ENCODE measurements at places on chromosomes 4 and X.

DNA sequence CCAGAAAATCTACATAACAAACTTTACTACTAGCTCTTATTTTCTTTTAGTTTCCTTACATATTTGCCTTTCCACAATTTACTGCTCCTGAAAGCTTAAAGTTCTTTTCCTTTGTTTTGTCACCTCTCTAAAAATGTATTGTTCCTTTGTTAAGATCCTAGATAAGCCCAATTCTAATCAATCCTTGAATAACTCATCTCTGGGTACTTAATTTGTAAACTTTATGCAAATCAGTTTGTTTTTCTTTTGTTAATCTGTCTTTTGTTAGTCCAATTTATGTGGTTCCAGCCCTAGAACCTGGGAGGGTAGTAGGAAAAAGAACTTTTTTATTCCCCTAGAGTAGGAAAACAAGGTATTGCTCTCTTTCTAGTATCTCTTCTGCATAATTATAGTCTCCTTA is 444.7 kb downstream of the PCDH10 start:
- DNase-seq: no peak

DNA sequence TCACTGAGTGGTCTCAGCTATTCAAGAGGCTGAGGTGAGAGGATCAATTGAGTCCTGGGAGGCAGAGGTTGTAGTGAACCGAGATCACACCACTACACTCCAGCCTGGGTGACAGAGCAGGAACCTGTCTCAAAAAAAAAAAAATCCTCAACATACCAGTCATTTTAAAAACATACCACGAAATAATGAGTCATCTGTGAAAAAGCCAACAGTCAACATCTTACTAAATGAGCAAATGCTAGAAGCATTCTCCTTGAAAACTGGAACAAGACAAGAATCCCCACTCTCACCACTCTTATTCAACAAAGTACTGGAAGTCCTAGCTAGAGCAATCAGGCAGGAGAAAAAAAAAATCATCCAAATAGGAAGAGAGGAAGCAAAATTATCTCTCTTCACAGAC is 104.0 kb upstream of the ARHGEF9 start:
- DNase-seq: no peak

GRCh38 chr4:159206427-159206871 is 103.6 kb downstream of the RAPGEF2 start:
- DNase-seq: no peak

- no peak for DNase-seq
Observed at GRCh38 chr4:83125738-83126141, 11.2 kb upstream of the PLAC8 start.

DNA sequence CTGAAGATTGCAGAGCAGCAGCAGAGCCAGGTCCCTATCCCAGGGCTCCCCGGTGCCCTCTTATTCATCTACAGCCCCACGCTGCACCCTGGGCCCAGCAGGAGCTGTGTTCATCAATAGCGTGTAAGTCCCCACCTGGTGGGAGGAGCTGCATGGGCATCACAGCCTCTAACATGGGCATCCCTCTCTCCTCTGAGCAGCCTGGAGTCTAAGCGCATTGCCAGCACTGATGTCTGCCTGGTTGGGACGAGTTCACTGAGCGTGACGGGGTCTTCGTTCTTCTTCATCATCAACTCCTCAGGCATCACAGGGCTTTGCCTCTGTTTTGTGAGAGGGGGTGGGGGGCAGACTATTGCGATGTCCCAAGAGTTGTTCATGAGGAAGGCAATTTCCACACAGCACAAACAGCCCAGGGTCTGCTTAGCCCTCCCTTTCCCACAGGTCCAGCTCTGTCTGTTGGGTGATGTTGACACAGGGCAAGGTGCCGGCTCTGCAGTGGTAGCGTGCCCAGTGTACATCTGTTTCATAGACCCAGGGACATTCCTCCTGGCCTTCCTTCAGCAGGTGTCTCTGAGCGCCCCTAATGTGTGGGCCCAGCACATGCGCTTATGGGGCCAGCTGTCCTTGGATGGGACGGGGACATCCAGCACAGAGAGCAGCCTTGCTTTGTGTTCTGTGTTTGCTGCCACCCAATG is 85.9 kb downstream of the SORCS2 start:
- no peak for DNase-seq

DNA sequence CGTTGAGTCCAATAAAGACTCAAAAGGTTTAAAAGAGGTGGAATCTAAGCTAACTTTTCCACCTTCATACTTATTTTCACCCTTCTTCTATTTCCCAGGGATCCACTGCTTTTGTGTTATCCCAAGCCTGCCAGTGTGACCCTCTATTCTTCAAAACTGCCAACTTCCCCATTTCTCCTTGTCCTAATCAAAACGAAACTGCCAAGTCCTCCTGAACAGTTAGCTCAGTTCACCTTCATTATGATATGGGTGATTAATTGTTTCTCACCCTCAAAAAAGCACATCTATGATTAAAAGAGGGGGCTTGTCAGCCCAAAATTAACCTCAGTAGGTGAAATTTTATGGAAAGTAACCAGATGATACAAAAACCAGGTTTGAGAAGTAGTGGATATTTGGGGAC is 108.4 kb downstream of the GUCY2F start:
- DNase-seq: no peak

DNA sequence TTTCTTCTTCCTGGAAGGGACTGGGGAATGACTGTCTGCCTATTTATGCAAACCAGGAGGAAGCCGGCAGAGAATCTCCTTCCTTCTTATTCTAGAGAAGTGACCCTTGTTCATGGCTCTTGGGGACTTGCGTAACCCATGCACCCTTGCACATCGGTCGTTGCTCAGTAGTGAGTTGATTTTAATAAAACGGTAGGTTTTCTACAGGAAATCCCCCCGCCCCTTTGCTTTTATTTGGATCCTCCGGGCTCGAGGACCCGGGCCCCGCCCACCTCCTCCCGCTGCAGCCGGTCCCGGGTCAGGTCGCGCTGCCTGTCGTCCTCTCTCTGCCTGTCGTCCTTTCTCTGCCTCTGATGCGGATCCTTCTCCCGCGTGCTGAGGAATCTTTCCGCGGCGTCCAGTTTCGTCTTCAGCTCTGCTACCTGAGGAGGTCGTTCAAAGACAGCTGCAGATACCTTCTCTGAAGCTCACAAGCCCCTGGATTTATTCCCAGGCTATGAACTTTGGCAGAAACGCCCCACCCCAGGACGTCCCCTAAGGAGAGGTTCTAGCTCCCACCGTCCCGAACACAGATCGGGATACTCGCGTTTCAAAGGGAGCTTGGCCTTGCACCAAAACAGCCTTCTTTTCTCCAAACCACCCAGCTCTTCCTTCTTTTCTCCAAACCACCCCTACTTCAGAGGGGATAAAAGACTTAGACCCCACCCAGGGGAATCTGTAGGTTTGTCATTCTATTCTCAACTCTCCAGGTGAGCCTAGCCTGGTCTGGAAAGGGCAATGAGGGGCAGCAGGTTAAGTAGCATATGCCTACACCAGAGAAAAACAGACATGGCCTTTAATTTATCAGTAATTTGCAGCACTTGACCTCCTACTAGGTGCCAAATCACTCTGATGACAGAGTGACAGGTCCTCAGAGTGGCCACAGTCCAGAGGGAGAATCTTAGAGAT is 7.0 kb downstream of the TNIP3 start:
- no peak for DNase-seq

DNA sequence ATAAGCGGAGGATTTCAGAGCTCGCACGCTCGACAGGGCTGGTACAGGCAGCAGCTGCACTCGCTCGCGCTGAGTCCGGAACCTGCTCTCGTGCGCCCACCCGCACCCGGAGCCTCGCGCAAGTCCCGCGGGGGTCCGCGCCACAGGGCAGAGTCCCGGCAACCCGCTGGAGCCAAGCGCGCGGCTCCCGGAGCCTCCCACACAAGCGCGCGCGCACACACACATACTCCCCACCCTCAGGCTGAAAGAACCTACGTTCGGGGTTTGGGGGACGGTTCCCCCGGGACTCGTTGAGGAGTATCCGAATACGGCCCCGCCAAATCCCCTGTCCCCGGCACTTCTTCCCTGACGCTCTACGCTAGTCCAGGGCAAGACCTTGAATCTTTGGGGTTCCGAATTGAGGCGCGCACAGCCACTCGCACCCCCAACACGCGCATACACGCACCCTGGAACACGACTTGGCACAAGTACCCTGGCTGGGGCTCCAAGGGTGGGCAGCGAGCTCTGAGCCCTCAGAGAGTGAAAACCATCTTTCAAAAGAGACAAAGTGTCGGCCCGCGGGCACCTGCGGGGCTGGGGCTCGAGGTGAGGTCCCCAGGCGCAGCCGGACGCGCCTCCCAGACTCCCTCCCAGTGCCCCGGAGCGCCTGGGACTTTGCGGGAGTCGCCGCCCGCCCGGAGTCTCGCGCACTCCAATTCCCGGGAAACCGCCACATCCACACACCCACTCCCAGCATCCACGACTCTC is 952 bp downstream of the ANOS1 start:
- DNase-seq: no peak

DNA sequence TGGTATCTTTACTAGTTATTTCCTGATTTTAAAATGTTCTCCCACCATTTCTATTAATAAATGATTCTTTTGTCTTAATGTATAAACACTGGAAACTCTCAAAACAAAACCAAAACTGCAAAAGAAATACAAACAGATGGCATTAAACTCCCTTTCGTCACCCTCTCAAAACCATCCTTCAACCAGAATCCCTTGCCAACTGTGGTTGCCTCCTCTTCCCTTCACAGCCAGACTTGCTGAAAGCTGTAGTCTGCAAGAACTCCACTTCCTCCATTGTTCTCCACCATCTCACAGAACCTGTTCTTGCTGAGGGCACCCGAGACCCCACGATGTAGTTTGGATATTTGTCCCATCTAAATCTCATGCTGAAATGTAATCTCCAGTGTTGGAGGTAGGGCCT is 96.5 kb downstream of the WWC2 start:
- no peak for DNase-seq

DNA sequence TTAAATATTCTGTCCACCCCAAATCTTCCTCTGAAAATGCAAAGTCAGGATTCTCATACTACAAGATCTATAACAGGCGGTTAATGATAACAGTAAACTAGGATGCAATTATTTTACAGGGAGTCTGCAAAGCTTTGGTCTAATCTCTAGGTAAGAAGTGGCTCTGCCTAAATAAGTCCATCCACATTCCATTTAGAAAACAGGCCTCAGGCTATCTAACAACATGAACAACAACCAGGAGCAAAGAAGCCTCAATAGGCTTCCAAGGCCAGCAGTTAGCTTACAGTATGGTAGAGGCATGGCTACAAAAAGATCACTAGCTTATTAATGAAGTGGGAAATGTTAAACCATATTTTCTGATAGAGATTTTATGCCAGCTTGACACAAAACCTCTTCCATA is 6.4 kb downstream of the MAB21L2 start:
- no peak for DNase-seq

DNA sequence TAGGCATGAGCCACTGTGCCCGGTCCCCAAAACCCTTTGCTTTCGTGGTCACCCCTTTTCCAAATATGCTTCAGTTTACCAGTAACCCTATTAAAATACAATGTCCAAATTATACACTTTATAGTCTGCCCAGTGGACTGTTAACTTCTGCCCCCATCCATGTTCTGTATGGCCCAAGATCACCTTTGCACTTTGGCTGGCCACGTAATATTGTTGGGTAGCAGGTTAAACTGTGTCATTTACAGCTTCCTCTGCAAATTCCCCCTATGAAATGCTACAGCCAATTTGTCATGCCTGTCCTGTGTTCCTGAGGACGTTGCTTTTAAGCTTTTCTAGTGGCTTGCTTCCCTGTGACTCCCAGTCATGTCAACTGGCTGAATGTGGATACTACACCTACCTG is 101.1 kb upstream of the IL13RA1 start:
- no peak for DNase-seq

- DNase-seq: no peak
Observed at GRCh38 chr4:40058121-40058520, 1.5 kb downstream of the N4BP2 start.

- DNase-seq: no peak
Observed at GRCh38 chrX:83416273-83416672, 91.8 kb upstream of the POU3F4 start.

- no peak for DNase-seq
Observed at GRCh38 chr4:65665771-65666523, 4.3 kb downstream of the EPHA5 start.

- DNase-seq: no peak
Observed at GRCh38 chr4:6217716-6218381, 17.5 kb upstream of the JAKMIP1 start.

DNA sequence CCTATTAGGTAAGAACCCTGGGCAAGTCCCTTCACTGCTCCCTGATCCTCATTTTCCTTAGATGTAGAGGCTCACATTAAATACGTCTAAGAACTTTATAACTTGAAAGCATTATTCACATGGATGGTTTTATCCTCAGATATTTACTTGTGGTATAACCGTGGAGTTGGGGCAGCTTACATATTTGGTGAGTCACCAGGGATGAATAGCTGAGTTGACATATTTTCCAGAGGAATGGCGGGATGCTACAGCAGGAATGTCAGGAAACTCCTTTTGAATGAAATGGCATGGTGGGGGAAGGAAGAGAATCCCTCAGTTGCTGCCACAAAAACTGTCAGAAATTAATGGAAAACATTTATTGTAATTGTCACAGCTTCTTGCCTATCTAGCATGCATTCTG is 165.3 kb upstream of the RPS6KA3 start:
- no peak for DNase-seq

DNA sequence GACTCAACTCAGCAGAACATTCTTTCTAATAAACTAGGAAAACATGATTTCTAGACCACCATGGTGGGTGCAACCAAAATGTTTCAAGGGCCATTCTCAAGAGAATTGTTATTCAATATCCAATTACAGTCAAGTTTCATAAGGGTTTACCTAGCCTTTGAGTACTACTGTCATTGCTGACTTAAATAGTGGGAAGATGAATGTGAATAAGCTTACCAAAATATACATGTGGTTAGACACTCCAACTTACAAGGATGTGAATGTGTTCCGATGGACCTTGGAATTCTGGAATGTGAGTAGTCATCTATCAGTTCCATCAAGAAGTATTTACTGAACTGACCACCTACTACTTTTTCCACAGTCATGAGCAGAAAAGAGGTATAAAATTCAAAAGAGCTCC is 16.9 kb downstream of the SH3RF1 start:
- DNase-seq: no peak

- no peak for DNase-seq
Observed at GRCh38 chr4:78774417-78774816, 1.7 kb upstream of the BMP2K start.

DNA sequence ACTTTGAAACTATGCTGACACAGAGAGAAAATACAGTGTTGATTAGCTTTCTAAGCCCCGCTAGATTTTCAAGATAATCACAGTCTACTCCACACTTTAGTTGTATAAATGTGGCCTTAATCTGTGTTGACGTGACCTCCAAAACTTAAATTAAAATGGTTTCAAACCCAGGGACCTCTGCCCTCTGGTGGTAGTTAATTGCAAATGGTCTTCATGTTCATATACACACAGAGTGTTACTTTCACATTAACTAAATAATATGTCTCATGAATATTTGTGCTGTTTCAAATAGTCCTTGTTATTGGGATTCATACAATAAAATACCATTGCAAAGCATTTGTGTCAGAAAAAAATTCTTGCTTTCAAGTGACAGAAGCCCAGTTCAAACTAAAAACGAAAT is 64.3 kb downstream of the TASL start:
- no peak for DNase-seq

DNA sequence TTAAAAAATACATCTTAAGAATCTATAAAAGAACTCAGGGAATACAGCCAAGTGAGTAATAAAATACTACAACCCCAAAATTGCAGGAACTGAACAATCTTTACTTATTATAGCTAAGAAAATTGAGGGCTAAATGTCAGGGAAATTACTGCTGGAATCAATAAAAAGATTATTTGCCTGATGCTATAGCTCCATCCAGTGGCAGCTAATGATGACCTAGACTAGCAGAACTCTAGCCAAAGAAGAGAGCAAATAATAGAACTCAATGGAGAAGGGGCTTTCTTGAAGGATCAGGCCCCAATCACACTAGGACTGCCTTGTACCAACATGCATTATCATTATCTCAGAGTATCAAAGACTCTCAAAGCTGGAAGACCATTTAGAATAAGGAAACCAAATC is 85.0 kb upstream of the FAM241A start:
- no peak for DNase-seq

Measured in stimulated activated CD8-positive, alpha-beta memory T cell treated with anti-CD3 and anti-CD28 coated beads, Interleukin-7, amount 100 ng/mL, for 1 hour (primary cell).